Right atrium auricular region (tissue), 2 donors: ENCODE measurements at places on chromosomes 16 and 17. TPM values are rescaled to one million over a fixed set of nuclear protein-coding genes. Genes with fewer than 3 reads are reported as not detected.

Gene LRRC36
- 0.33 TPM for total RNA-seq

DNA sequence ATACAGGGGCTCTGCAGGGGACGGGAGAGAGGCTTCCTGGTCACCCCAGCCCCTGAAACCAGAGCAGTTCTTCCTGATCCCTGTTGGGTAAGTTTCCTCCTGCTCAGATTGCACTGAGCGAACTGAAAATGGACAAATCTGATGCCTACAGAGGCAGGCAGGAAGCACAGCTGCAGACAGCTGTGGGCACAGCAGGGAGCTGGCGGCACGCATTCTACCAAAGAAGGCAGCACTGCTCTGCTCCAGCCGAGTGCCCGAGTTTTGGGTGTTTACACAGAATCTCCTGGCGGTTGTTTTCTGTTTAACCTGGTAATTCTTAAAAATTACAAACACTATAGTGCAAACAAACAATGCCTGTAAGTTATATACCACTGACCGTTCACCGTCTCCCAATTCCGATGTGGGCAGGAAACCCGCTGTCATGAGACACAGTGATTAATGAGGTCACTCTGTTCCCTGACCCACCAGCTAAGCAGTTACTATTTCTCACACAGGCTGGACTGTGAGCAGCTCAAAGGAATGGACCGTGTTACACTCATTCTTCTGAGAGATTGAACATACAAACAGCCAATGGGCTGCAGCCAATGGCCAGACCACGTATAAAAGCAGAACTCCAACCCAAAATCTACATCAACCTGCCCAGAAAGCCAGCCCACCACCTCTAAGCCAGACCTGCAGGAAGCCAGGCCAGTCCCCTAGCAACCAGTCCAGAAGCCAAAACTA lies 25.5 kb downstream of the NSMCE1 start:
- DNase-seq, result peak; percentile 66

- DNase-seq, result no peak
These were observed 41.2 kb downstream of the FANCA start for GRCh38 chr16:89775223-89775622.

DNA sequence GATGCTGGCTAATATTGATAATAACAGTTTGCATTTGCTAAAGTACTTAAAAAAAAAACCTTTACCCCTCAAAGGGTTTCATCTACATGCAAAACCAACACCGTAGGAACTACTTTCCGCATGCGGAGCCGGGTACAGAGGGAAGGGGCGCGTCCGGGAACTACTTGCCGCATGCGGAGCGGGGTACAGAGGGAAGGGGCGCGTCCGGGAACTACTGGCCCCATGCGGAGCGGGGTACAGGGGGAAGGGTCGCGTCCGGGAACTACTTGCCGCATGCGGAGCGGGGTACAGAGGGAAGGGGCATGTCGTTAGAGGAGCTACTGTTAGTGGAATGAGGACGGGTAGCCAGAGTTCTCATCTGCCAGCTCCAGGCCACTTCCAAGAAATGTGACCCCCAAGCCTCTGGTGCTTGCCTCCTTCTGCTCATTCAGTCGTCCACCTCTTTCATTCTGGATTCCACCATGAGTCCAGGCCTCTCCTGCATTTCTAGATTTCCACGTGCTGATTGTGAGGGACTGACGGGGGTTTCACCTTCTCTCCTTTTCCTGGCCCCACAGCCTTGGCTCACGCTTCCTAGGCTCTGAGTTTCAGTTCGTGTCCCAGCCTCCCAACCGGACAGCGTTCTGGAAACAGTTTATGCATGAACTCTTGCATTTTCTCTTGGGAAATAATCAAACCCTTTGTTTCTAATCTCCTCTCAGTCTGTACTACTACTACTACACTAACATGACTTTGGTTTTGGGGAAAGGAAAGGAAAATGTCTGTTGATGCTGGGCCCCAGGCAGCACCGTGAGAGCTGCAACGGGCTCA lies 26.9 kb downstream of the MINK1 start:
- DNase-seq, result no peak

DNA sequence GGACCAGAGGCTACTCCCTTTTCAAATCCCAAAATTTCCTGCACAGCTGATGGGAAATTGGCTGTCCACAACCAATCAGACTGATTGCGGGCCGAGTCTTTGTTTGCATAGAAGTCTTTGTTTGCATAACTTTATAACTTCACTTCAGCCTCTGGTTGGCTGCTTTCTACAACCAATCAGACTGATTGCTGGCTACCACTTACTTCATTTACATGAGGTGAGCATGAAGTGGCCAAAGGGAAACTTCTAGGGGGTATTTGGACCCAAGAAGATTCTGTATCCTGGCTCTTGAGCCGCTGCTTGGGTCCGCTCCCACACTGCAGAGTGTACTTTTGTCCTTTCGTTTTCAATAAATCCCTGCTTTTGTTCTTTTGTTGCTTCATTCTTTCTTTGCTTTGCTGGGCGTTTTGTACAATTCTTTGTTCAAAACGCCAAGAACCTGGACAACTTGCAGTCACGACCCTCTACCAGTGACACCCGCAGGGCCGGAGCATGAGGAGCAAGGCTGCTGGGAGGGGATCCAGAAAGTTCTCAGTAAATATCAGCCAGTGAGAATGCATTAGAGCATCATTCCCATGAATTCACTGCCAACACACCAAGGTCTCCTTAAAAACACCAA lies 67.5 kb downstream of the IQCK start:
- DNase-seq, result no peak
